ENCODE measurements at places on chromosomes 11 and 22. TPM values are rescaled to one million over a fixed set of nuclear protein-coding genes. Genes with fewer than 3 reads are reported as not detected.
A peak's percentile ranks its signal among the peaks of the same experiment; 100 is the strongest.

Gene RRP7A
- 16.8 TPM for total RNA-seq

- peak; percentile 18 for DNase-seq
Measured at GRCh38 chr11:67240576-67241389, 25.5 kb upstream of the GRK2 start.

DNA sequence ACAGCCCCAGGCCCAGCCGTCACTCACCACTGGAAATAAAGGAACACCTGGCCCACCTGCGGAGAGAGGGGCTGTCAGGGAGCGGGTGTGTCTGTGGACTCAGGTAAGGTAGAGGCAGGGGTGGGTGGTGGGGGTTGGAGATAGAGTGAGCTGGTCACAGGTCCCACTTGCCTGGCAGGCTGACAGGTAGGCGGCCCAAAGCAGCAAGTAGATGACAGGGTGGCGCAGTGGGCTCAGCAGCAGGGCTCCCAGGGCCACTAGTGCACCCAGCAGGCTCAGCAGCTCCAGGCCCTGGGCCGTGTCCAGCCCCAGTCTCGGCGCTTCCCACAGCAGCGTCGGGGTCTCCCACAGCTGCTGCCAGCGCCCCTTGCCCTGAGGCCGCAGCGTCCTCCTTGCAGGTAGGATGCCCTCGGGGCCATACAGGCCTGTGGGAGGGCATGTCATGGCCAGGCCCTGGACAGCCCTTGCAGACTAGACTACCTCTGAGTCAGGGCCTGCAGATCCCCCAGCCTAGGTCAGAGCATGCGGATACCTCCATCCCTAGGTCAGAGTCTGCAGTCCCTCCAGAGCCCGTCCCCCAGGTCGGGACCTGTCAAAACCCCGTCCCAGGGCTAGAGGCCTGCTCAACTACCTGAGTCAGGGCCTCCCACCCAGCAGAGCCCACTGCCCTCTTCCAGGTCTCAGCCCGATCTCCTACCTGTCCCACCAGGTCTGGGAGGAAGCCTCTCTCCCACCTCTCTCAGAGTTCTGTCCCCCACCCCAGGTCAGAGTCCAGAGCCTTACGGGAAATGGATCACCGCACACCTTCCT is 686 bp downstream of the LMF2 start:
- DNase-seq: no peak

GRCh38 chr11:38582756-38583155 is 1984.7 kb upstream of the RAG2 start:
- DNase-seq: no peak

DNA sequence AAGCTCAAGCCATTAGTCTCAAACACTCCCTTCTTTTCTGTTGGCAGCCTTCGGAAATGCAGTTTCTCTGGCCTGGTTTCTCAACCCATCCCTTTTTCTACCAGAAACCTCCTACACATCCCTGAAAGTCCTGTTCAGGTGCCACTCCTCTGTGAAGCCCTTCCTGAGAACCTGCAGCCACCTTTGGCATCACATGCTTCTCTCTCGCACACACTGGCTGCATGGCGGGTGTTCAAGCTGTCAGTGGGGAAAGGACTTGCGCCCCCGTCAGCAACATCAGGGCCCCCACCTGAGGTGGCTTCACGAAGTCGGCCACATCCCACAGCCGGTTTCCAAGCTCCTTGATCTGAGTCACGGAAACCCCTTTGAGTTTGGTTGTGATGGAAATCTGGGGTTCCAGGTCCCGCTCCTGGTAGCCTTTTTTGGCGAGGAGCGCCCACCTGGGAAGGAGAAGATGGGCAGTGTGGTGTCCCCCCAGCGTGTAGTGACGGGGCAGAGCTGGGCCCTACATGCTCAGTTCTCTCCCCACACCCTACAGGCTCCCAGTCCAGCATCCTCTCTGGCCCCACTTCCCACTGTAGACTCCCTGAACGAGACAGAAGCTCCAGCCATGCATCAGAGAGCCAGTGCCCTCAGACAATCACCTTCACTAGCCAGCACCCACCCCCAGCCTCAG is 1.7 kb upstream of the LRRC74B start:
- no peak for DNase-seq

DNA sequence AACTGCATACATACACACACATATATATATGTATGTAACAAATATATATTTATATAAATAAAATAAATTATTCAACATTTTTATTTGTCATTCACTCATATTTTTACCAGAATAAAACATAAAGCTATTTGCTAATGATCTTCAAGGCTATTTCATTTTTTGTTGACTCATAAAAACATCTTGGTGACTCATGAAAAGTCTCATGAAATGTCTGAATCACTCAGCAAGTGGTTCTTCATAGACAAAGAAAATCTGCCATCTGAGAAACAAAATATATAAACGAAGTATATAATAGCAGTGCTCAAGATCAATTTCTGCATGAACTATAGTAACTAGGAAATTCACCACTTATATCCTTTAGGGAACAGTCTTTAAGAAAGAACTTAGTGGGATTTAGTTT is 764.8 kb upstream of the FAT3 start:
- DNase-seq: no peak

Gene ZMAT5
- 14.3 TPM for total RNA-seq

DNA sequence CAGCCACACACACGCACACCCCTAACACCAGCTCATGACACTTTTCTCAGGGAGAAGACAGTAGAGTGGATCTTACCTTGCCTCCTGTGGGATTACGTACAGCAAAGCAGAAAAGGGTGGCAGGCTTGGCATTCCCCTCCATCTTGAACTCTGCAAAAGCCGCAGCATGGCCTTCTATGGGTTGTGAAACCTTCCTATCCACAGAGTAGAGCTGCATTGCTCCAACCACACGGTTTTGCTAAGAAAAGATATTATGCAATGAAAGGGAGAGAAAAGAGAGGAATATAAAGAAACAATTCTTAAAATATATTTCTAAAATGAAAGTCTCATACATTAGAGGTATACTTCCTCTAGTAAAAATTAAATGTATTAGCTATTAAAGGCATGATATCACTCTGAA is 48.8 kb downstream of the CLTCL1 start:
- no peak for DNase-seq

GRCh38 chr11:132589791-132590190 is 942.5 kb downstream of the OPCML start:
- no peak for DNase-seq

DNA sequence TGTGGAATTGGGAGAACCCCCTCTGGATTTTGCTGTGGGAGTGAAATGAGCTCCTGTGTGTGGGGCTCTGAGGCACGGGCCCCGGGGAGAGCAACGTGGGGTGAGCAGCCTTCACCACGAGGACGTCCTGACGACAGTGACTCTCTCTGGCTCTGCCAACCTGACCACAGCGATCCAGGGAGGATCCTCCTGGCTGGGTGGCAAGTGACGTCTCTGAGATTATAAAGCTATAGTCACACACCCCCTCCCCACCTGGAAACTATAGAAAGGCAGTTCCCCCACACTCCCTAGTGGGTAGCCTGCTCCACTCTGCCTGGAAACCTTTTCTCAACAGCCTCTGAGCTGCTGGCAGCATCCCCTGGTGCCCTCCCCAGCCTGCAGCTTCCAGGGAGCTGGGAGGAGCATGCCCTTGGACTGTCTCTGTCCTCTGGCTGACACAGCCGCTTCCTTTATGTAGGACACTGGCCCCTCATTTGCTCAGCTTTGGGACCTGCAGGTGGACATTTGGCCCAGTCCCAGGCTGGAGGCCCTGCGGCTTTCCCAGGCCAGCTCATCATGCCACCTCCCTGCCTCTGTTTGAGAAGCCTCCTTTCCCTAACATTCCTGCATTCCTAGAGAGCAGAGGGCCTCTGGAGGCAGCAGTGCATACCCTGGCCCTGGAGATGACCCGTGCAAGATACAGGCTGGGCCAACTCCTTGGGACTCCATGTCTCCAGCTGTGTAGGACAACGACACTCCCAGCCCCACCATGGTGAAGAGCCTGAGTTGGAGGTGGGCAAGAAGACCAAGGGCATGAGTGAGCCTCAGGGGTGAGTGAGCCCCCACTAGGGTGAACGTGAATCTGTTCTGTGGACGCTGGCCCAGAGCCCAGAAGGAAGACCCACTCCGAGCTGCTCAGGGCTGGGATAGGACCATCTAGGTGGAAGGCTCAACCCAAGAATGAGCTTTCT is 314.0 kb downstream of the NTM start:
- DNase-seq: no peak

DNA sequence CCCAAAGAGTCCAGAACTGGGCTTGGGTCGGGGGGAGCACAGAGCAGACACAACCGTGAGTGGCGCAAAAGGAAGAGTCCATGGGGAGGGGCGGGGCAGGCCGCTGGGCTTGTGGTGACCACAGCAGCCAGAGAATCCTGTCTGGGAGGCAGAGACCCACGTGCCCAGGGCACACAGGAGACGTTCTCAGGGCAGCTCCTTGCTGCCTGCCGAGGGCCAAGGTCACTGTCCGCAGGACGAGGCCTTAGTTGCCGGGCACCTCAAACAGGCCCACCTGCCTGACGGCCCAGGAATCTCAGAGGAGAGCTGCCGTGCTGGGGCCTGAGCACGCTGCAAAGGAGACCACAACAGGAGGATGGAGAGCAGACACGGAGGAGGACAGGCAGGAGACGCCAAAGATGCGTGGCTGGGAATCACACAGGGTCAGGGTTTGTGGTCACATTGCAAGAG is 87.8 kb downstream of the MYEOV start:
- DNase-seq: no peak

Gene MAPK1
- total RNA-seq: 42.2 TPM

DNA sequence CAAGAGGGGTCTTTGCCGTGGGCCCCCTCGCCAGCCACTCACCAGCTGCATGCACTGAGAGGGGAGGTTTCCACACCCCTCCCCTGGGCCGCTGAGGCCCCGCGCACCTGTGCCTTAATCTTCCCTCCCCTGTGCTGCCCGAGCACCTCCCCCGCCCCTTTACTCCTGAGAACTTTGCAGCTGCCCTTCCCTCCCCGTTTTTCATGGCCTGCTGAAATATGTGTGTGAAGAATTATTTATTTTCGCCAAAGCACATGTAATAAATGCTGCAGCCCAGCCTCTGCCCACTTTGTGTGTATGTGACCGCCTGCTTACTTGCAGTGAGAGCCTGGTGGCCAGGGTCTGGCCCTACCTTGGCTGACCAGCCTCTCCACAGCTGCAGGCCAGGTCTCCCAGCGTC is 2.8 kb upstream of the CRACR2B start:
- DNase-seq: no peak

Gene TMPRSS6
- not detected for total RNA-seq

DNA sequence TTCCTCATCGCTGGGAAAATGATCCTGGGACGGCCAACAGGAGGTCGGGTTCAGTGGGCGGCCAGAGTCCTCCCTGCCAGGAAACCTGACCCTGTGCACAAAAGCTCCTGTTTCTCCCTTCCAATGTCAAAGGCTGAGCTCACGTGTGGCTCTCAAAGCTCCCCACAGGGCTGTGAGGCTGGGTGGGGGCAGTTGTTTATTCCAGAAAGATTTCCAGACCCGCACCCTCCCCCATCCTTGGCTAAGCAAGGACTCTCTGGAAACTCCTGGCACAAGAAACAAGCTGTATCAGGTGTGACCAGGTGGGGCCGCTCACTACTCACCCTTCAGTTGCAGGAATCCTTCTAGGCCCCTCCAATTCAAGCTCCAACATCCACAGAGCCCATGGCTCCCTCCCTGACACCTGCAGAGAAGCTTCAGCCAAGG is 131.9 kb downstream of the SHANK2 start:
- DNase-seq: peak; percentile 18

Gene MS4A6E
- not detected for total RNA-seq

Gene HEPN1
- not detected for total RNA-seq

- no peak for DNase-seq
Measured at GRCh38 chr22:49916831-49917230, 1.4 kb downstream of the ALG12 start.

DNA sequence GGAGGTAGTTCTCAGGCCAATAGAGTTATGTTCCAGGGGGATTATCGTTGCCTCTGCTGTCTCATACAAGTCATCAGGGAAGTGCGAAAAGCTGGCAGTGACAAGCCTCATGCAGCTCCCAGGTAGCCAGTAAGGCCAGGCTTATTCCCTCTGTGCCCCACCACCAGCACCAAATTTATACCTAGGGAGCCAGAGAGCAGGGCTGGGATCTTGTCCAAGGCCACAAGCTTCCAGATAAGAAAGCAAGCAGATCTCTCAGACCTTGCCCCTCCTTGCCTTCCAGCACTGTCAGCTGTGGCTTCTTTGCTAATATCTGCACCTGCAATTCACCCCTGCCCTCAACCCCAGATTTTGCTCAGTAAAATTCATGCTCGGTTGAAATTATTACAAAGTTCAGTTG is 206.3 kb upstream of the FAT3 start:
- no peak for DNase-seq

DNA sequence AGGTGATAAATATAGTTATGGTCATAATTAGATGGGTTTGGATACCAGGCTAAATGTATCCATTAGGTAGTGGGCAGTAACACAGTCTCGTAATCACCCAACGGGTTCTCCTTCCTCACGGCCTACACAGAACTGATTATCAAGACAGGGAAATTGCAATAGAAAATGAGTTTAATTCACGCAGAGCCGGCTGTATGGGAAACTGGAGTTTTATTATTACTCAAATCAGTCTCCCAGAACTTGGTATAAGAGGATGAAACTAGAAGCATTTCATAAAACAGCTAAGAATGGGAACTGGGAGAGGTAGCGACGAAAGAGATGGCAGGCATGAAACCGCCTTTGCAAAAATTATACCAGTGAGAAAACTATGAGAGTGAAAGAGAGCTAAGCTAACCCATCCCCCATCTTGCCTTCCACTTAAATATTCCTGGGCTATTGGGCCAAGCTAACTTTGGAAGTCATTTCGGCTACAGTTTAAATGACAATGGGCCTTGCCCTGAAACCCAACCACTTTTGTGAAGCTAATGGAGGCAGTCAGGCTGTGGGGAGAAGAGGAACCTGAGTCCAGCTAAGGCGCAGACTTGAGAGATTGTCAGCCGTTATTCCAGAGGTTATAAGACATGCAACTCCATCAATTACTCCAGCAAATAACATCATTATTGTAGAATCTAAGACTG is 29.6 kb downstream of the CTSC start:
- no peak for DNase-seq

DNA sequence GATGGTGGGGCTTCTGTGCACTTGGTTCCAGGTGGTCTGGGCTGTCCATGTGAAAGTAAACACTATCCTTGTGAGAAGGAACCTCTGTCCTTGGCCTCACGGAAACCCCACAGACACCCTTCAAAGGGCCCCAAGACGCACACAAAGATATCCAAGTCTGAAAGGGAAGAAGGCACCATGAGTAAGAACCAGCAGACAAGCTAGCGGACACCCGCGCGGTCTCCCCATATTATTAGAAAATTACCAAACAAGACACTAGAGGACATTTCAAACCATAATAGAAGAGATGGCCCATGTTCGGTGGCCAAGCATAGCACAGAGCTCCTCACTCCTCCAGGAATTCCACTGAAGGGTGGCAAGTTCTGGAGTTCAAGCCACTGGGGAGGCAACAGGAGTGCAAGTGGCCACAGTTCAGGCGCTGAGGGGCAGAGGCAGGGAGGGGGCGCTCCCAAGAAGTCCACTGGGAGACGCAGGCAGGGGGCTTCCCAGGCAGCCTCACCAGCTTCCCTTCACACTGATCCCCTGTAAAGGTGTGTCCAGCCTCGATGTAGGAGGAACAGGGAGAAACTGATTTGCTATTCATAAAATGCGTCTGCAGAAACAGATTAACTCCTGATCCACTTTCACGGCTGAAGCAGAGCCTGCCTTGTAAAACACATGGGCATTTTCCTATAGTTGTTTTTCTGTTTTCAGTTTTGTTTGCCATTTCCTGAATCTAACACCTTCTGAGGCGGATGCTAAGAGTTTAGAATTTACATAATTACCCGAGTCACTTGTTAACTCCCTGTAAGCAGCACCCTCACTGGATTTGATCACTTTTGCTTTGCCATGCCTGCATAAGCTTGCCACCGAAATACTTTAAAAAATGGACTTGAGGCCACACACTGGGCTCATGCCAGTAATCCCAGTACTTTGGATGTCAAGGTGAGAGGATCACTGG is 9.1 kb upstream of the PPARA start:
- no peak for DNase-seq

Gene OR4D10
- not detected for total RNA-seq

Gene PLXNB2
- 51.2 TPM for total RNA-seq

Gene CDHR5
- total RNA-seq: 0.05 TPM

Data from NCI-H460 (cell line).